Right lobe of liver (tissue), 6 donors: ENCODE measurements at places on chromosomes 12 and 14. TPM values are rescaled to one million over a fixed set of nuclear protein-coding genes. Genes with fewer than 3 reads are reported as not detected.

Gene MGP
- 6.8 TPM for total RNA-seq

DNA sequence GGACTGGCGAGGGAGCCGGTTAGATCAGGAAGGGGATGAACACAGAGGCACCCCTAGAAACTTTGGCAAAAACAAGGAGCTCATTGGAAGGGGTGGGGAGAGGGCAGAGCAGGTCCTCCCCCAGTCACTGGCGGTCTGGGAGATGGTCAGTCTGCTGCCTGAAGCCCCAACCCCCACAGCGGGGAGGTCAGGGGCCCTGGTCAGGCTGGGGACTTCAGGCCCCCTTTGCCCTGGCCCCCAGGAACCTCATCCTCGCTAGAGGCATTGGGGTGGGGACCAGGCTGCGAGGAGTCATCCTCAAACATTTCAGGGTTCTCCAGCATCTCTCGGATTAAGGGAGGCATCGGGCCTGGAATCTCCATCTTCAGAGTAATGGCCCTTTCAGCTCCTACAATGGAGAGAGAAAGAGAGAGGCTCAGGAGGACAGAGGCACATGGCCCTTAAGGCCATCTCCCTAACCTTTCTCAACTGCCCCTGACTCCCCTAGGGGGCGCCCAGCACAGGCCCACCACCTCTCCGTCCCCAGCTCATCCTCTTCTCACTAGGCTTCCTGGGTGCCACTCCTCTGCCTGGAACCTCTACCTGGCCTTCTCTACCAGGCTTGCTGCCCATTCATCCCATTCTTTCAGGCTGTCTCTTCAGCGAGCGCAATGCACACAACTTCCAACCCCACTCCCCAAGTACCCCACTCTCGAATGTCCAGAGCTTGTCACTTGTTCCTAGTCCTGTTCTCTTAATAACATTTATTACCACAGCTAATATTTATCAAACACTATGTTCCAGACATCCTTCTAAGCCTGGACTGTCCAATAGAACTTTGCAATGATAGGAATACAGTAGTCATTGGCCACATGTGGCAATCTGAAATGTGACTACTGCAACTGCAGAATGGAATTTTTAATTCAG is 4.7 kb upstream of the ITGB7 start:
- no peaks in the 10 kb centered on the region for H3K27me3 ChIP-seq
- DNase-seq: no peak
- no peak overlapping the region for H3K4me3 ChIP-seq
- no peaks in the 10 kb centered on the region for H3K4me1 ChIP-seq
- H3K27ac ChIP-seq: no peak overlapping the region

- H3K27ac ChIP-seq: no peak overlapping the region
- H3K27me3 ChIP-seq: no peaks in the 10 kb centered on the region
- no peak for DNase-seq
- no peaks in the 10 kb centered on the region for H3K4me1 ChIP-seq
Observed at GRCh38 chr12:80165746-80166145, 66.4 kb downstream of the OTOGL start.

DNA sequence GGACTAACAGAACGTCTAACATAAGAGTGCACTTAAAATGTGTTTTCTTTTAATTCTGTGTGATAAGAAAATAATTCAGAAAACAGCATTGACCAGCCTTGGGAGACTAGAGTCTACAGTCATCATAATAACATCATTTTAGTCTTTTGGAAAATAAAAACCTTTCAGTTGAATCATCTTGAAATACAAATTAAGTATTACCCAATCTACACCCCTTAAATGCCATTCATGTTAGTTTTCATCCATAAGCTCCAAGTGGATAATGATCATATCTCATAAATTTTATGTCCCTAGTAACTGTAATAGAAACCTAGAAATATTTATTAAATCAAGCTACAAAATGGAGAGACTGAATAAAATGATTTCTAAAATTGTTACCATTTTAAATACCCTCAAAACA is 32.4 kb downstream of the EPS8 start:
- H3K27ac ChIP-seq: no peak overlapping the region
- H3K4me3 ChIP-seq: no peak overlapping the region
- DNase-seq: no peak
- no peaks in the 10 kb centered on the region for H3K36me3 ChIP-seq

DNA sequence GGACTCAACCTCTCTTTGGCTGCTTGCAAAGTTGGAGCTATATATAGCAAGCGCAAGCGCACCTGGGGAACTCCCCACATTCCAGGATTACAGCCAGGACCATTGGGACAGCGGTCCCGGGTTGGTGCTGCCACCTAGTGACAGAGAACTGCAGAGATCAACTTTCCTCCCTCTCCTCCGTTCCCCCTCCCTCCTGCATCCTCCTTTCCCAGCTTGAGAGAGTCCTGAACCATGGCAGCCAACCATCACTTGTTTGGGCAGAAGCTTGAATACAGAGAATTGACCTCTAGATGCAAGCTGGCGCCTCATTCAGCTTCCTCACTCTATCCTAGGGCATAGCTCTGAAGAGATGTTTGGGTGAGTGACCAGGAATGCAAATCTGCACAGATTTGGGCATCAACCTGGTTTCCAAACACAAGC is 17.4 kb upstream of the FLVCR2 start:
- no peaks in the 10 kb centered on the region for H3K36me3 ChIP-seq
- no peaks in the 10 kb centered on the region for H3K27me3 ChIP-seq
- peaks cover 9% of the 10 kb centered on the region for H3K4me1 ChIP-seq
- H3K27ac ChIP-seq: no peak overlapping the region
- DNase-seq: peak; percentile 82

Gene EML5
- 0.20 TPM for total RNA-seq

DNA sequence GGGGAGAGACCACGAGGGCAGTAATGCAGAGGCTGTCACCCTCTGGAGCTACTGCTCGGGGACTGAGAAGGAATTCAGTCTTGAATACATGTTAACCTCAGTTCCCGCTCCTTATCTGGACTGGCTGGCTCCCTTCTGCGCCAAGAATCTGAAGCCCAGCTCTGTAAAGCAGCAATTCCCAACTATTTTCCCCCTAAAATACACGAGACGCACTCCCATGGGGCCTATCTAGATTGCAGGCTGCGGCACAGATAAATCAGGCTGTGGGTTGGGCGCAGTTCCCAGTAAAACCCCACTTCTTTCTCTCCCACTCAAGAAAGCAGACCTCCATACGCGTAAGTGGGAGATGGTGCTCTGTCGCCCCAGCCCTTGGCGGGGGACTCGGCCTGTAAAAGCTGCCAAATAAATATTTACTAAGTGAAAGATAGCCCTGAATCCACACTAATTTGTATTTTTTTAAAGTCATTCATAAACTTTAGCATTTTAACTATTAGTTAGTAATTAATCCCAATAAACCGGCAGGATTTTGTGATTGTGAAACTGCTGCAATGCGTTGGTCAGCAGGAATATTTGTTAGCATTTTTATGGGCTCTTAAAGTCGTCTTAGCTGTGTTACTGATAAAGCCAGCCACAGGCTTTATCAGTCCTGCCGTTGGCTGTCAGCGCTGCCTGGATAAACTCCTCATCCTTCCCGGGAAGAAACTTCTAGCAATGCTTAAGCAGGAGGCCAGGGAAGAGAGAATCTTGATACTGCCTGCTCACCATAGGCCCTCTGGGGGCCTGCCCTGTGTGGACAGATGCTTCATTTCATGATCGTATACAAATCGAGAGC is 17.8 kb downstream of the FBXL14 start:
- H3K27me3 ChIP-seq: no peaks in the 10 kb centered on the region
- no peak for DNase-seq
- peaks cover 16% of the 10 kb centered on the region for H3K4me1 ChIP-seq
- H3K4me3 ChIP-seq: no peak overlapping the region
- H3K36me3 ChIP-seq: no peaks in the 10 kb centered on the region

Gene CLEC7A
- 2.2 TPM for total RNA-seq

- DNase-seq: no peak
- H3K27ac ChIP-seq: no peak overlapping the region
- H3K27me3 ChIP-seq: no peaks in the 10 kb centered on the region
- no peak overlapping the region for H3K4me3 ChIP-seq
- H3K36me3 ChIP-seq: peaks cover 70% of the 10 kb centered on the region
- H3K4me1 ChIP-seq: no peaks in the 10 kb centered on the region
Observed at GRCh38 chr12:49762468-49762847, 21.1 kb downstream of the TMBIM6 start.

- H3K36me3 ChIP-seq: no peaks in the 10 kb centered on the region
- H3K27me3 ChIP-seq: no peaks in the 10 kb centered on the region
- DNase-seq: no peak
- H3K4me3 ChIP-seq: no peak overlapping the region
Observed at GRCh38 chr14:56555921-56556570, 23.6 kb upstream of the TMEM260 start.

GRCh38 chr12:93766796-93767523 is 89.8 kb downstream of the CRADD start:
- peak overlapping the region; percentile 29 for H3K27ac ChIP-seq
- DNase-seq: no peak
- H3K27me3 ChIP-seq: no peaks in the 10 kb centered on the region
- H3K36me3 ChIP-seq: no peaks in the 10 kb centered on the region
- no peaks in the 10 kb centered on the region for H3K4me1 ChIP-seq

Gene AKAP5
- 0.24 TPM for total RNA-seq

Gene ADGRD1
- 12.3 TPM for total RNA-seq

GRCh38 chr14:87067591-87067990 is 925.4 kb downstream of the GALC start:
- DNase-seq: no peak
- no peak overlapping the region for H3K27ac ChIP-seq
- no peak overlapping the region for H3K4me3 ChIP-seq
- H3K27me3 ChIP-seq: no peaks in the 10 kb centered on the region
- no peaks in the 10 kb centered on the region for H3K36me3 ChIP-seq
- H3K4me1 ChIP-seq: no peaks in the 10 kb centered on the region

Gene BRAP
- 8.1 TPM for total RNA-seq

Gene ANKS1B
- total RNA-seq: 0.18 TPM

GRCh38 chr12:42446761-42447160 is 120.8 kb downstream of the PPHLN1 start:
- peaks cover 15% of the 10 kb centered on the region for H3K36me3 ChIP-seq
- no peak overlapping the region for H3K4me3 ChIP-seq
- no peak overlapping the region for H3K27ac ChIP-seq
- H3K27me3 ChIP-seq: no peaks in the 10 kb centered on the region
